ENCODE measurements at places on chromosomes 2 and 18.

GRCh38 chr18:23210526-23210925 is 75.2 kb downstream of the CABLES1 start:
- no peak for DNase-seq

- DNase-seq: no peak
These were observed 184.2 kb downstream of the RND3 start for GRCh38 chr2:150303281-150303680.

GRCh38 chr2:11998626-11999378 is 252.4 kb downstream of the LPIN1 start:
- DNase-seq: no peak

DNA sequence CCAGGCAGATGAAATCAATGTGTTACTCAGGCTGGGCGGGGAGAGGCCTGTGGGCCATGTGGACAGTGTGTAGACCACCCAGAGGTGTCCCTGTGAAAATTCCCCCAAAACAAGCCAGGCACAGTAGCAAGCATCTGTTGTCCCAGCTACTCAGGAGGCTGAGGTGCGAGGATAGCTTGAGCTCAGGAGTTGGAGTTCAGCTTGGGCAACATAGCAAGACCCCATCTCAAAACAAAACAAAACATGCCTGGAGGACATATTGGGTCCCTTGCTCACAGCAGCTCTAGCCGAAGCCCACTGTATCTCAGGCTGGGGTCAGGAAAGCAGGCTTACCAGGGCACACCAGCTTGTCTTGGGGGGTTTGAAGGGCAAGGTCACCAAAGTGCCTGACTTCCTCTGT is 4.3 kb upstream of the PTMA start:
- DNase-seq: no peak

GRCh38 chr2:209901172-209901571 is 101.3 kb upstream of the RPE start:
- no peak for DNase-seq

DNA sequence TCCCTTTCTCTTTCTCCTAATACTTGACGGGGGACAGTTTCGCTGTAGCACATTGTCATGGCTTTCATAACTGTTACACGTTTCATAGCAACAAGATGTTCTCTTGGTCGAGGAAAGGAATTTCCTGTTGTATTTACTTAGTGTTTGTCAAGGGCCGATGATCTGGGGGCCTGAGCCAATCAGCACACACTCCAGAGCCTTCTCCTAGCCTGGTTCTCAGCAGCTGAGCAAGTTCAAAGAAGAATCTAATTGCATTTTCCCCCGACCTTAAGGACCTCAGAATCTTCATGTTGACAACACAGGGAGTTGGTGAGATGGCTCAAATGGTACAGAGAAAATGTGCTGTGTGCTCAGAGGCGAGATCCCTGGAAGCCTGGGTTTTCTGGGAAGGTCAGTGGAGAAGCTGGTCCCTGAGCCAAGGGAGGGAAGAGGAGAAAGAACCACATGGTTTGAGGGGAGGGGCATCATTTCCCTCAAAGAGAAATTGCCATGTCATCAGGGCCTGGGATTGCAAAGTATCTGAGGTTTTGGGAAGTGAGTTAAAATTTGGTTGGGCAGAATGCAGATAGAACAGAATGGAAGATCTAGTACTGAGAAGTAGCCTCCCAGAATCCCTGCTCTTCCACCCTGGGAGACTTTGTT is 76.9 kb upstream of the AGAP1 start:
- DNase-seq: no peak

GRCh38 chr2:9769171-9770005 is 73.9 kb upstream of the TAF1B start:
- DNase-seq: no peak

DNA sequence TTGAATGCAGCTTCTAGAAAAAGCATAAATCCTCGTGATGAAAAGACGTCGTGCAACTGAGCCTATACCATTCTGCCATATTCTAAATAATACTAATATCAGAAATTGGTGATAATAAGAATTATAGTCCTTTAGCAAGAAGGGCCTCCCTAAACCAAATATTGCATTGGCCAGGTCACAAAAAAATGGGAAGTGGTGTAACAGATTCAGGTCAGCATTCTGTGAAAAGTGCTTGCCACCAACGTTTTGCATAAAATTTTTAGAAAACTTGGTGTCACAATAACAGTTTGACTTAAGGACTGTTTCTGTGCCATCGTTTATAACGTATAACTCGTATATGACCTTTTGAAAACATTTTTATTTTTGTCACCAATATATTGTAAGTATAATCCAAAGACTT is 603.6 kb downstream of the CPS1 start:
- DNase-seq: no peak

- no peak for DNase-seq
These were observed 1567.8 kb upstream of the PIK3C3 start for GRCh38 chr18:40387130-40387787.

DNA sequence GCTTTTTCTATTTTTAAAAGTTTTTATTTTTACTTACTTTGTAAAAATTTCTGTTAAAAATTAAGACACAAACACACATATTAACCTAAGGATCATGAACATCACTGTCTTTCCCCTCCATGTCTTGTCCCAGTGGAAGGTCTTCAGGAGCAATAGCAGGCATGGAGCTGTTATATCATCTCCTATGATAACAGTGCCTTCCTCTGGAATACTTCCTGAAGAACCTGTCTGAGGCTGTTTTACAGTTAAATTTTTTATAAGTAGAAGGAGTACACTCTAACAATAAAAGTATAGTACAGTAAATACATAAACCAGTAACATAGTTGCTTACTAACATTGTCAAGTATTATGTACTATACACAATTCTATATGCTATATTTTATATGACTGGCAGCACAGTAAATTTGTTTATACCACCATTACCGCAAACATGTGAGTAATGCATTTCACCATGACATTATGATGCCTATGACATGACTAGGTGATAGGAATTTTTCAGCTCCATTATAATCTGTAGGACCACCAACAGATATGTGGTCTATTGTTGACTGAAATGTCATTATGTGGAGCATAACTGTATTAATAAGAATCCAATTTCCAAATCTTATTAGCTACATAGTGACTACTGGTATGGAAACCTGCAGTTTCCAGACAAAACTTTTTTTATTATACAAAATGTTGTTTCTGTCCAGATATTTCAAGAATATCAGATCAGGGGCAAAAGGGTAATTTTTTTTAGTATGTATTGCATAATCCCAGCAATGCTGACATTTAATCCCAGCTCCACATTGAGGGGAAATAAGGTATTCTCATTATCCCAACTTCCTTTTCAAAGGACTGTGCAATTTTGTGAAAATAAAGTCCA is 337.2 kb upstream of the SLC39A10 start:
- no peak for DNase-seq

- no peak for DNase-seq
These were observed 631.8 kb upstream of the ID2 start for GRCh38 chr2:8049851-8050571.

DNA sequence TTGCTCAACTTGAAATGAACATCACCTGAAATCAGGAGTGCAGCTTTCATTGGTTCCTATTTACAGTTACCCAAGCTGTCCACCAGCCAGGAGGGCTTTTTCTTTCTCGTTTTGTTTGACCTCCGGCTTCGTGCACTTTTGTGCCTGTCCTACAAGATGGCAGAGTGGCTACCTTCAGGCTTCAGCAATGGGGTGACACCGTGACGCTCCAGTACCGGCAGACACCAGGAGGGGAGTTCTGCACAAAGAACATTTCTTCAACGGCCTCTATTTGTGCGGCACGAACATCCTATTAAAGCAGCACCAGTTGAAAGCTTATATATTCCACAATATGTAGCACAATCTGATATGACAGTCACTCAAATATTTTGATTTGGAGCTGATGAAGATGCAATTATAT is 18.3 kb downstream of the RNASEH1 start:
- no peak for DNase-seq

GRCh38 chr2:193349642-193350041 is 1154.9 kb upstream of the TMEFF2 start:
- no peak for DNase-seq

DNA sequence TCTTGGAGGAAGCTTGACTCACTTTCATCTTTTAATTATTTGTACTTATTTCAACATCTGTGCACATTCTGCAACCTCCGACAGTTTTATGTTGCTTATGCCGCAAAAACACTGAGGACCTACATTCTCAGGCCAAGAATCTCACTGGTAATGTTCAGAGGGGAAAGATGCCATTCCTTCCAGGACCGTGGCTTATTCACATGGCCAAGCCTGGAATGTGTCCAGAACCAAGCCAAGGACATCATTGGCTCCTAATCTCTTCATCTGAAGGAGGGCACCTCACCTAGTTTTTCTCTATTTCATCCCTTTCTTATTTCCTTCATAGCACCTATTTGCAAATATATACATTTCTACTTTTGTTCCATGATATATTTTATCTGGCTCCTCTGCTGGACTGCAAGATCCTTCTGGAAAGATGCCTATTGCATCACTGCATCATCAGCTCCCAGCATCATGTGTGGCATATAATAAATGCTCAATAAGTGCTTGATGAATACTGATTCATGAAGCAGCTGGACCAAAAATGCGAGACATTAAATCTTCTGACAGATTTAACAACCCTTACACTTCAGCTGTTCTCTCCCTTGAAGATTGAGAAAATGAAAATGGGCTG is 377.1 kb downstream of the TNS1 start:
- no peak for DNase-seq

DNA sequence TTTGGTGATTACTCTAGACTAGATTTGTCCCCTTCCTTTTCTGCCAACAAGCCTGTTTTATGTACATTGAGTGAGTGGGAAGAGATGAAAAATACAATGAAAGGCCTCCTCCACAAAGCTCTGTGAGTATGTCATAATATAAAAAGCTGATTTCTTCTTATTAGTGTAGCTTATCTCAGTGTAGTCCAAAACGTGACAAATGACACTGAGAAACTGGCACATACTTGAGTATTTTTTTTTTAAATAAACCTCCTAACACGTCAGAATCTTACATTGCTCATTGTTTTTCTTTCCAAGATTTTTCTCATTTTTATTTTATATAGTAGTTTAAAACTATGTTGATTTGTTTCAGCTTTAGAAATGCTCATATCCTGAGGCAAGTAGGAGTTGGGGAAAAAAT is 17.9 kb upstream of the FIGN start:
- no peak for DNase-seq

- DNase-seq: no peak
These were observed 239.5 kb upstream of the MGAT5 start for GRCh38 chr2:134014196-134014960.

- no peak for DNase-seq
These were observed 19.5 kb upstream of the PRKCE start for GRCh38 chr2:45631955-45632354.

Data from COLO829 (cell line).